ENCODE measurements at places on chromosomes 11 and 22. TPM values are rescaled to one million over a fixed set of nuclear protein-coding genes. Genes with fewer than 3 reads are reported as not detected.

DNA sequence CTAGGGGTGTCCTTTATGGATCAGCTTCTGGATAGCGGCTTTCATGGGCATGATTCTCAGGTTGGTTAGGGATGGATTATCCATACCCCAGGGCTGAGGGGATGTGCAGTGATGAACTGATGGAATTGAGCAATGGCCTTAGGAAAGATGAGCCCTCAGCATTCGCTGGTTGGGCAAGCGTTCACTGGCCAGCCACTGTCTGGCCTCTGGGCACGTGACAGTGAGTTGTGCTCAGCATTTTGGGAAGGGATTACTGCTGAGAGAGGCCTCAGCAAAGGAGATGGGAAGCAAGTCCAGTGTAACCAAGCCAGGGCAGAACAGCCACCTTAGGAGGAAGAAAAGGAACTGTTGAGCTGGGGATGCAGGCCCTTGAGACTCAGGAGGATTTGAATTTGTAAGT, 17.4 kb downstream of the UBASH3B start:
- H3K4me3 ChIP-seq, result no peak overlapping the region
- H3K27me3 ChIP-seq, result peaks cover 1% of the 10 kb centered on the region
- peaks cover 34% of the 10 kb centered on the region for H3K4me1 ChIP-seq
- no peak overlapping the region for H3K27ac ChIP-seq
- peaks cover 9% of the 10 kb centered on the region for H3K36me3 ChIP-seq
- no peak for DNase-seq

Gene PGR
- total RNA-seq, result not detected

- H3K4me3 ChIP-seq, result peak overlapping the region; percentile 97
- H3K36me3 ChIP-seq, result peaks cover 12% of the 10 kb centered on the region
- H3K27ac ChIP-seq, result peak overlapping the region; percentile 92
- peaks cover 3% of the 10 kb centered on the region for H3K27me3 ChIP-seq
Observed at GRCh38 chr11:73760135-73760678, 667 bp downstream of the RAB6A start.

- peak overlapping the region; percentile 41 for H3K4me3 ChIP-seq
- no peak overlapping the region for H3K27ac ChIP-seq
- DNase-seq, result peak; percentile 66
- peaks cover 22% of the 10 kb centered on the region for H3K36me3 ChIP-seq
Observed at GRCh38 chr22:41911001-41911611, 3.8 kb downstream of the SHISA8 start.

Gene BUD13
- total RNA-seq, result 31.5 TPM

DNA sequence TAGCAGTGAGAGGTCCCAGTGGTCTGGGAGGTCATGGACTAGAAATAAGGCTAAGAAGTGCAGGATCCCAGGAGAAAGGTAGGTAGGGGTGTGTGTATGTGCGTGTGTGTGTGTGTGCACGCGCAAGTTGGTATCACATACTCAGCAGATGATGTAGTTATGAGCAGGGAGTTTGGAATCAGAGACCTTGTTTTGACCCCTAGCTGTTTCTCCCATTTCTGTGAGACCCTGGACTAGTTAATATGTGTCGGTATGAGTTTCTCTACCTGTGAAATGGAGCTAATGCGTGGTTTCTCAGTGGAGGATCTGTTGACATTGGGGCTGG, 1.3 kb downstream of the SERPING1 start:
- DNase-seq, result no peak
- peaks cover 2% of the 10 kb centered on the region for H3K4me1 ChIP-seq
- no peak overlapping the region for H3K4me3 ChIP-seq

Gene OSM
- 62.8 TPM for total RNA-seq

GRCh38 chr11:123580557-123581275, 73.7 kb downstream of the SCN3B start:
- peaks cover 32% of the 10 kb centered on the region for H3K36me3 ChIP-seq
- no peaks in the 10 kb centered on the region for H3K27me3 ChIP-seq

DNA sequence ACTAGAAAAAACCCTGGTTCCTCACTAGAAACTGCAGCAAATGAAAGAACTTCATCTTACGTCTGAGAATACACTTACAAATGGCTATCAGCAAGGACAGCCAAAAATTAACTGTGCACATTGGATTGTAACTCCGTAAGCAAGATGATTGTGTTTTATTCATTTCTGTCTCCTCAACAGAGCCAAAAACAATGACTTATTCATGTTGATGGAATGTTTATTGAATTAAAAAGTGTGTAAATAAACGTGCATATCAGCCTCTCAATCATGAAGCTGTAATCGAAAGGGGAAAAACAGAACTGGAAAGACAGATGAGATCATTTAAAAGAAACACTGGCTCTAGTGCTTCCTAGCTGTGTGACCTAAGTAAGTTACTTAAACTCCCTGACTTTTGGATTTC, 307.5 kb upstream of the ZC3H12C start:
- no peaks in the 10 kb centered on the region for H3K36me3 ChIP-seq
- no peak overlapping the region for H3K27ac ChIP-seq
- no peaks in the 10 kb centered on the region for H3K27me3 ChIP-seq

- H3K27ac ChIP-seq, result no peak overlapping the region
- DNase-seq, result no peak
- H3K27me3 ChIP-seq, result no peaks in the 10 kb centered on the region
- no peaks in the 10 kb centered on the region for H3K4me1 ChIP-seq
- no peak overlapping the region for H3K4me3 ChIP-seq
- H3K36me3 ChIP-seq, result no peaks in the 10 kb centered on the region
Observed at GRCh38 chr22:24901448-24901847, 45.0 kb downstream of the LHFPL7 start.

Gene MS4A4E
- total RNA-seq, result not detected

DNA sequence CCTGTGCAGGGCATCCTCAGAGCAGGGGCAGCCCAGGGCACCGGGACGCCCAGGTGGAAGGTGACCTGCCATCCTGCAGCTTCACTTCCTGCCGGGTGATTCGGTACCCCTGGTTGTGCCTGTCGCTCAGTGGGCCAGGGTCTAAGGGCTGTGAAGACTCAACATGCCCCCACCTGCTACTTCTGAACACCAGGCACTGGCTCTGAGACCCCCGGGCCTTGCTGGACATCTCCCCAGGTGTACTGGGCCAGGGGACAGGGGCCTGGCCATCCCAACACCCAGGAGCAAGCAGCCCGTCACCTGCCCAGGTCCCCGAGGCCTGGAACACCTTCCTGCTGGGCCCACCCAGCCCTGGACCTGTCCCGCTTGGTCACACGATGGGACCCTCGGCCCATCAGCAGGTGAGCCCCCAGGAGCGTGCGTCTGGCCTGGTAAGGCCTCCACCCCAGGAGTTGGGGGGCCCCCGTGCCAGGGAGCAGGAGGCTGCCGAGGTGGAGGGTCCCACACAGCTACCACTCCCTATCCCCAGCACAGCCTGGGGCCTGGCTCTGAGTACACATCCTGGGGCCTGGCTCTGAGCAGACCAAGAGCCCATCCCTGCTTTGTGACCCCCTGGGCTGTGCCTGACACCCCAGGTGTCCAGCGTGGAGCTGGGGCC, 3.9 kb upstream of the MUC5B start:
- H3K4me1 ChIP-seq, result no peaks in the 10 kb centered on the region
- H3K27ac ChIP-seq, result no peak overlapping the region
- no peak overlapping the region for H3K4me3 ChIP-seq
- no peaks in the 10 kb centered on the region for H3K36me3 ChIP-seq
- no peak for DNase-seq

DNA sequence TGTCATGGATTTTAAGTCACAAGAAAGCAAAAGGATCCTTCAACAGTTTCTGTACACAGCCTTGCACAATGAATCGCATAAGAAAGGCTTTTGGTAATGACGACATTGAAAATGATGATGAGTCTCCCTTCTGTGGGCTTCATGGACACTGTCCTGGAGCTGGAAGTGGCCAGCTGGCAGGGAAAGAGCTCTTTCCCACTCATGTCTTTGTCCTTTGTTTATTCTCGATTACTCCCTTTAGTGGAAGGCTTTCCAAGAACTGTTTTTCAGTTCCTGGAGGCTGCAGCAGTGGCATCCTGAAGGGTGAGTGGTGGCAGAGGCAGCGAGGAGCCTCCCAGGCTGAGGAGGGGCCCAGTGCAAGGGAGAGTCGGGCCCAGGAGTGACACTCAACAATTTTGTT, 505.2 kb downstream of the NTM start:
- no peak overlapping the region for H3K4me3 ChIP-seq
- H3K36me3 ChIP-seq, result no peaks in the 10 kb centered on the region
- H3K27me3 ChIP-seq, result no peaks in the 10 kb centered on the region
- H3K4me1 ChIP-seq, result no peaks in the 10 kb centered on the region
- DNase-seq, result no peak
